ENCODE measurements at places on chromosomes 3 and 15. TPM values are rescaled to one million over a fixed set of nuclear protein-coding genes. Genes with fewer than 3 reads are reported as not detected.

Gene LRRC34
- total RNA-seq: 4.3 TPM

Gene KNG1
- not detected for total RNA-seq

Gene CP
- total RNA-seq: 22.3 TPM

Gene AADACL2
- not detected for total RNA-seq

Gene TGM5
- total RNA-seq: not detected

Gene ISG20
- total RNA-seq: 19.4 TPM

Gene SLC41A3
- 107 TPM for total RNA-seq

Gene GABRG3
- not detected for total RNA-seq

Gene CGNL1
- 7.8 TPM for total RNA-seq

Gene CLDN16
- total RNA-seq: 0.77 TPM

Gene CD200R1
- total RNA-seq: 0.97 TPM

Gene TEX9
- 13.7 TPM for total RNA-seq

Gene MINAR1
- total RNA-seq: 0.12 TPM

Gene ANKRD63
- 0.27 TPM for total RNA-seq

Gene CHRNA3
- not detected for total RNA-seq

Gene FGF12
- total RNA-seq: 0.30 TPM

Gene BSN
- total RNA-seq: 0.83 TPM

Gene ATP8B4
- total RNA-seq: 5.7 TPM

Gene C2CD4B
- not detected for total RNA-seq

Gene CX3CR1
- total RNA-seq: 3.3 TPM

Gene MUC20
- 12.8 TPM for total RNA-seq

Gene HCN4
- not detected for total RNA-seq

Gene MEX3B
- total RNA-seq: 3.6 TPM

Data from ovary (tissue), 10 donors.